NCI-H1048 (cell line): ENCODE measurements at places on chromosomes 7 and 10.
A peak's percentile ranks its signal among the peaks of the same experiment; 100 is the strongest.

DNA sequence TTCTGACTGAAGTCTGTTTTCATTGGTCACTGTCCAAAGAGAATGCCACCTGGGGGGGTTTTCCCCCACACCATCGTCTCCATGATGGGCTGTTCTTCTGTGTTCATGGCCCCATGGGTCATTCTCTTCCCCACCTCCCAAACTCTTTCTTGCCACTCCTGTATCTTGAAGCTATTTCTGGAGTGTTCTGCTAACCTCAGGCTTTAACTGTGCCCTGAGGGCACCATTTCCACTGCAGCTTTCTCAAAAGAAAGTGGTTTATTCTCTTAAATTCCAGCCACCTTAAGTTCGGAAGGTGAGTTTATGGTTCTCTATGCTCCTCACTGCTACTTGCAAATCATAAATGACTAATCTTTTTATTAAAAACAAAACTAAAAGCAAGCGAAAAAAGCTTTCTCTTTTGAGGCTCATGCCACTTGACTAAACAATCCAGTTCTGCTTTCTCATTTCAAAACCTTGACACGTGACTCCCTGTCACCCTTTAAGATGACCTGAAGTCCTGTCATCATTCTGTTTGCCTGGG lies 7.4 kb upstream of the APBB1IP start:
- DNase-seq: no peak

GRCh38 chr7:8386926-8387550 lies 46.4 kb upstream of the NXPH1 start:
- DNase-seq: no peak

GRCh38 chr7:139645572-139646523 lies 122.4 kb downstream of the CLEC2L start:
- peak; percentile 81 for DNase-seq

DNA sequence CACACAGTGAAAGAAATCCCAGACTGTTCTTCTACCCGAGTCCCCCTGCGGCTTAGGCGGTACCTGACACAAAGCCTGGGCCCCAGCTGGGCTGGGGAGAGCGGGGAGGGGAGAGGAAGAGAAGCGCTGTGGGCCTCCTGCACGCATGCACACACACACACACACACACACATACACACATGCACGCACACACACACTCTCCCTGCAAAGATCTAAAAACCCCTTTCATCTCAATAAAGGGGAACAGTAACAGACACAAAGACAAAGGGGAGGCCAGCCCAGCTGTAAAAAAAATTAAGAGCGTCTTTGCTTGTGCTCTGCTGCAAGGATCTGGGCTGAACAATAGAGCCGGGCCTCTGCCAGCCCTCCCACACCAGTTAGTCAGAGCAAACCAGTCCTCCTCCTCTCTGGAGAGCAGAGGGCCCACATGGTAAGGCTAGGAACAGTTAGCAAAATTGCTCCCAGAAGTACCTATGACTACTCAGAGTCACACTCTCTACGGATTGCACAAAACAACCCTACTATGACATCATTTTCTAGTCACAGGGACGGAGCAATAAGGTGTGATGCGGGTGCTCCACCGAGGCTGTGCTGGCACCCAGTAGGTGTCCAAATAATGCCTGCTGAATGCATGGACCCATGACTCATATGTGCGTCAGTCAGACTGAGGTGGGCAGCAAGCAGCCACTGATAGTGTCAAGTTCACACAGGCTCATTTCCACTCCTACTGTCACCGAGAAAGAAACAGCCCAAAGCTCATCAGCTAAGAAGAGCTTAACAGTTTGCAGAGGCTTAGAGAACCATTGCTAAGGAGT lies 9.2 kb downstream of the ITPRIP start:
- no peak for DNase-seq

GRCh38 chr10:120459185-120459584 lies 2.2 kb downstream of the PLPP4 start:
- DNase-seq: no peak

DNA sequence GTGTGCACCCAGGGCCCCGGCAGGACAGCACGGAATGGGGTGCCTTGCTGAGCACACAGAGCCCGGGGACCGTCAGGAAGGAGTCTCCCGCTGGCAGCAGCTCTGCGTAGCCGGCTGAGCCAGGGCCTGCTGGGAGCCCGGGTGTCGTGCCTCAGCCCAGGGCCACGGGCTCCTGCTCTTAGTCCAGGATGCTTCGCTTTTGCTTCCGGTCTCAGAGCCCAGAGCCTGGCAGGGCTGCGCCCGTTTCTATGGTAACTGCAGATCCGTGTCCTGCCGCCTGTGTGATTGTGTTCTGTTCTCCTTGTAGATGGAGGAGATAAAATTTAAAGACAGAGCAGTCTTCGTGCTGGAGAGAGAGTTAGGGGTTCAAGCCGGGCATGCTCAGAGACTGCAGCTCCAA lies 53.7 kb upstream of the DPYSL4 start:
- no peak for DNase-seq

GRCh38 chr7:115068220-115068619 lies 146.3 kb downstream of the MDFIC start:
- DNase-seq: no peak

GRCh38 chr7:87127019-87127418 lies 25.2 kb upstream of the DMTF1 start:
- no peak for DNase-seq

GRCh38 chr7:53350241-53350640 lies 314.8 kb downstream of the POM121L12 start:
- DNase-seq: peak; percentile 19

DNA sequence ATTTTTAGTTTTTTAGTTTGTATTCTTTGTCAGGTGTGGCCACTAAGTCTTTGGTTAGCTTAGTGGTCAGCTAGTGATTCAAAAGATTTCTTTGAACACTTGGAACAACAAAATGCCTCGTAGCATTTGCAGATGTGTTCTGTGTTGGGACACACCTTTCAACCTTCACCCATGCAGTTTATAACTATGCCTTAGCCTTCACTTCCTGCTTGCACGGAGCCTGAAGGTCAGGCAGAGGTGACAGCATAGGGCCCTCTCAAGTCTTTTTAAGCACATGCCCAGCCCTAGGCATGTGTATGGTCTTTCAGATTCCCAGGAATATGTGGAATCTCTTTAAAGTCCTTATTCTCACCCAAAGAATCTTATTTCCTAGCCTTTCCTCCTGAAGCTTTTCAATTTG lies 17.6 kb downstream of the PLAC9 start:
- no peak for DNase-seq

GRCh38 chr7:69889338-69889975 lies 291.2 kb downstream of the AUTS2 start:
- DNase-seq: no peak

- no peak for DNase-seq
These were observed 3.8 kb downstream of the VPS41 start for GRCh38 chr7:38905056-38905759.

GRCh38 chr10:67663449-67664087 lies 32.4 kb downstream of the CTNNA3 start:
- DNase-seq: no peak

- DNase-seq: no peak
These were observed 12.3 kb downstream of the KLF14 start for GRCh38 chr7:130721486-130722277.

DNA sequence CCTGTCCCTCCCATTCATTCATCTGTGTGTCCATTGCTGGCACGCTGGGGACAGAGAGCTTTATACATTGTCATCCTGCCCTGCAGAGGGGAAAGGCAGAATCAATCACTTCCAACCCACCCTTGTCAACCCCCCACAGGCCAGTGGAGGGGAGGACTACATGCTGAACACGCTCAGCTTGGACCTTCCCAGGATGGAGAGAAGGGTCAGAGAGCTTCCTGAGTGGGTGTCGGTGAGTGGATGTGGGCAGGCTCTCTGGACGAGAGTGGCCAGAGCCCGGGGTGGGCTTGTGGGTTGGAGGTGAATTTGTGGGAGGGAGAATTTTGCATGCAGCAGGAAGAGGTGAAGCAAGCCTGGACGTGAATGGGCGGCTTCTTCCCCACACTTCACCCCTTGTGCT lies 93.9 kb downstream of the DNAJB6 start:
- no peak for DNase-seq

GRCh38 chr10:90328459-90328858 lies 529.4 kb downstream of the HTR7 start:
- no peak for DNase-seq

- DNase-seq: no peak
These were observed 127.2 kb downstream of the CFAP58 start for GRCh38 chr10:104480797-104481196.

GRCh38 chr10:89224739-89225443 lies 17.8 kb upstream of the CH25H start:
- no peak for DNase-seq

- no peak for DNase-seq
These were observed 19.4 kb upstream of the EPHB6 start for GRCh38 chr7:142835487-142835886.

GRCh38 chr10:88512599-88512998 lies 70.5 kb downstream of the RNLS start:
- DNase-seq: no peak

DNA sequence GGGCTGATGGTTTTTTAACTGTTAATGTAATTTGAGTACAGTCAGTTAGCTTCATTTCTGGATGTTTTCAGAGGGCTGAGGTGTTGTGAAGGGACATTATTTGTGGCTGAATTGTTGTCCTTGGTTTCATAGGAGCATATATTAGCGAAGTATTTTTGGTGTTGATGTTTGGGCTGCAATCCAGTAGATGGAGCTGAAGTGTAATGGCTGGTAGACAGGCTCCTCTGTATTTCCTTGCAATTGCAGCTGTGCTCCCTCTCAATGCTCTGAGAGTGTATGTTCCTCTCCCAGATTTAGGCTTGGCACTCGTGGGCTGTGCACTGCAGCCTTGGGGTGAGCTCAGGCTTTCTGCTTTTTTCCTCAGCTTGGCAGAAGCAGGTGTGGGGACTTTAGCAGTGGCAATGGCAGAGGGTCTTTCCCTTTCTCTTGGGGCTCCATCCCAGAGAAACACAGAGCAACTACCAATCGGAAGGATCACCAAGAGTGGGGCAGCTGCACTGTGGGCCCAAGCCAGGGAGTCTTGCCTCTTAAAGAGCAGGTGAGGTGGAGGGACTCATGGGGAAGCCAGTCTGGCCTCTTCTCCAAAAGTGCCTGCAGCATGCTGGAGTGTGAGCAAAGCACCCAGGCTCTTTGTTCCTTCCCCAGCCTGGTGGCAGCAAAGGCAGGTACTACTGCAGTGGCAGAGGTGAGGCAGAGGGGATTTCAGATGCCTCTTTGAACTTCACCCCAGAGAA lies 544.4 kb downstream of the SH2D4B start:
- no peak for DNase-seq

DNA sequence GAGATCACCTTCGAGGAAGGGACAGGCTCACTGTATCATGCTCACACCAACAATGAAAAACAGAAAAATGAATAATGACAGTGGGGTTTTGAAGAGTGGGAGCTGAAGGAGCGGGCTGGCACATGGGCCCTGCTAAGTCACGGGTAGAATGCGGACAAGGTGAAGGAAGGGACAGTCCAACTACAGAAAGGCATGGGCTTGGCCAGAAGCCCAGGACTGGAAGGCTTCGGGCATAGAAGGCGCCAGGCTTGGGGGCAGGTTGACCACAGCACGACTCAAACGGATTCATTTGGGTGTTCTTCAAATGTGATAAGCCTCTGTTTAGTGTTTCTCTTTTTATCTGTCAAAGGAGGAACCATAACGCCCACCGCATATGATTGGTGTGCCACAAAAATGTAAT lies 509.5 kb downstream of the CCSER2 start:
- no peak for DNase-seq

- DNase-seq: no peak
These were observed 1238.8 kb downstream of the NXPH1 start for GRCh38 chr7:9671979-9672917.

DNA sequence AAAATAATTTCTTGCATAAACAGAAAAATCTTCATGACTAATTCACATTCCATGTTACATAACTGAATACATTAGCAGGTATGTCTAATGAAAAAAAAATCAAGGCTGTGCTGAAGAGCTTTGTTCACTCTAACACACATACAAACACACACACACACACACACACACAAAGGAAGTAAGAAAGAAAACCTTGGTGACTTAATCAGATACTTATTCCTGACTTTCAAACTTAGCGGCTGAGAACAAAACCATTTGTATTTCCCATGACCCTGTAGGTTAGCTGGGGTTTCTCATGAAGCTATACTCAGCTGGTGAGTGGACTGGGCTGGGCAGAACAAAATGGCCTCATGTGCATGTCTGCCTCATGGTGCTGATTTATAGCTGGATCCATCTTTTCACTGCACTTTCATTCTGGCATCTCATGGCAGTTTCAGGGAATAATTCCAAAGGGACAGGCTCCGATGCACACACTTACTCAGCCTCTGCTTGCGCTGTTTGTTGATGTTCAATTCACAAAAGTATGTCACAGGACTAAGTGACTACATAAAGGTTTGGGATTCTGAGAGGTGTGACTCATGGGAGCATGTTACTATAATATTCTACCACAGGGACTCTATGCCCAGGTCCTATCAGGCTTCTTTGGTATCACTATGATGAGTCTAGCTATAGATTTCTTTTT lies 161.2 kb downstream of the PCLO start:
- DNase-seq: no peak

GRCh38 chr7:116949941-116950801 lies 3.1 kb upstream of the ST7 start:
- DNase-seq: no peak

DNA sequence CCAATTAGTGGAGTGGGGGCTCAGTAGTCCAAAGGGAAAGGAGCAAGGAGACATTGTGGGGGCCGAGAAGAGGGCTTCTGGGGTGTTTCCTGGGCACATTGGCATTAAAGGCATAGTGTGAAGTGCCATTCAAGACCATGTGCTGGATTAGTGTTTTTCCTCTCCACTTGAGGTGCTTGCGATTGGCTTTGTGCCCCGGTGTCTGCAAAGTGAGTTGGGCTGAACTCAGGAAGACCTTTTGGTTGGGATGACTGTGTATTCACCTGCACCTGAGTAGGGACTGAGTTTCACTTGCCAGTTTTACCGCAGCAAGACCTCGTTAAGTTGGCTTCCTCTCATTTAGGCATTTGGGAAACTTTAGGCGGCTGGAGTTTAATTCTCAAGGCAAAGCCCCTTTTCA lies 73.0 kb downstream of the TCF7L2 start:
- no peak for DNase-seq

GRCh38 chr7:108825581-108825909 lies 255.9 kb downstream of the DNAJB9 start:
- no peak for DNase-seq

- no peak for DNase-seq
These were observed 724.5 kb downstream of the ANKRD7 start for GRCh38 chr7:118949031-118949430.

DNA sequence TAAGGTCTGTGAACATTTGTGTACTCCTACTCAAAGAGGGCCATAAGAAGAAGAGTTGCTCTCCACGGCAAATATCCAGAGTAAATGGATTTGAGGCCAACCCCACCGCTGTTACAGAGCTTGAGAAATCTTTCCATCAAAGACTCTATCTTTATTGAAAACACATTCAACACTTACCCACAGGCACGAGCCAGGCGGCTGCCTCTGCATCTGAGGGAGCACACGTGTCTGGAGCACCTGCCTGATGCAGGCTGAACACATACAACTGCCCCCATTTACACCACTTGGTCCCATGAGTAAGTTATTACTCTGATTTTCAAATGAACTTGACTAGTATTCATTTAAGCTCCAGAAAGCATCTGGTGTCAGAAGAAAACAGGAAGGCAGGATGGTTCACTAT lies 38.7 kb downstream of the HBP1 start:
- DNase-seq: no peak

- no peak for DNase-seq
These were observed 44.6 kb downstream of the INSIG1 start for GRCh38 chr7:155342313-155342712.

GRCh38 chr7:130639388-130639787 lies 29.2 kb downstream of the COPG2 start:
- DNase-seq: no peak
